D341Med (cell line): ENCODE measurements at places on chromosomes 1 and 21.

DNA sequence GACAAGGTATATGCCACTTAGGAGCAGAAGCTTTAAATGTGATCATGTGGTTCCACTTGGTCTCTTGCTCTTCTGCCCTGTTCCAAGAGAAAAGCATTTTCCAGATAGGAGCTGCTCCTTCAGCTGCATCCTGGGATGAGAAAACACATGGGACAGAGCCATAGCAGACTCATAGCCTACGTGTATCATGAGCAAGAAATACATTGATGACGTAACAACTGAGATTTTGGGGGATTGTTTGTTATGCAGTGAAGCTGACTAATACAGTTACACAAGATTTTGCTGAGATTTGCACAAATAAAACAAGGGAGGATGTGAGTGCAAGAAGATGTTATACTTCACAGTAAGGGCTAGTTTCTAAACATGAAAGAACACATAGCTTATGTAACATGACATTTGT, 36.0 kb upstream of the IRF2BP2 start:
- no peak for DNase-seq

GRCh38 chr1:166140251-166140650, 26.6 kb downstream of the FAM78B start:
- DNase-seq = no peak

GRCh38 chr21:31133243-31133830, 95.1 kb upstream of the KRTAP19-8 start:
- no peak for DNase-seq

- no peak for DNase-seq
Measured at GRCh38 chr1:236724506-236724905, 38.2 kb downstream of the ACTN2 start.

GRCh38 chr1:236393681-236394481, at the start of gene EDARADD:
TSS of gene EDARADD (plus strand) at chr1:236394286. CDS start at chr1:236394445, 159 bp downstream.
- DNase-seq = no peak

DNA sequence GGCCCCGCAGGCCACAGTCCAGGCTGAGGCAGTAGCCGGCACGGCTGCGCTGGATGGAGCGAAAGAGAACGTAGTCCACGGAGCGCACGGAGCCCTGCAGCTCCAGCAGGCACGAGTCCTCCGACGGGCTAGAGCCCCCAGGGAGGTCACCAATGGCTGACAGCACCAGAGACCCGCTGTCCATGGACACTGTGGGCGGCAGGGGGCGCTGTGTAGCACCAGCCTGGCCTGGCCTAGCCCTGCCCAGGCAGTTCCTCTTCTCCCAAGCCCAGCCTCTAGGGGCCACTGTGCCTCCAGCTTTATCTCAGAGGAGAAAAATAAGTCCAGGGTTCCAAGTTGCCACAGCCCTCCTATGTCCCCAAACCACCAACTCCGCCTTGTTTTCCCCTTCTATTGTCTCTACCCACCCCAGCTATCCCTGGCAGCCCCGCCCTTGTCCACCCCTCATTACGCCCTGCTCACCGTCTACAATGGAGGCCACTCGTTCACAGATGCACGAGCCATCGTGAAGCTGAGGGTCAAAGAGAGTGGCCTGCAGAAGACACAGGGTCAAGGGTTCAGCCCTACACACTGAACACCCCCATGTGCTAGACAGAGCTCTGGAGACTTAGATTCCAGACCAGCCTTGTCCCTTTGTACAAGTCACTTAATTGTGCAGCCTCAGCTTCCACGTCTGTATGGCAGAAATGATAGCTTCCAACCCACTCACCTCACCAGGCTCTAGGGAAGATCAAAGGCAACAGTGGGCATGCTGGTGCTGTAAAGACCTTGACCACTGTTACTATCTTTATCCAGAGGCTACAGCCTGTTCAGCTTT, 4.4 kb downstream of the ENTREP3 start:
- DNase-seq = peak; percentile 97

- DNase-seq = no peak
Measured at GRCh38 chr1:238336531-238336930, 445.8 kb upstream of the ZP4 start.

DNA sequence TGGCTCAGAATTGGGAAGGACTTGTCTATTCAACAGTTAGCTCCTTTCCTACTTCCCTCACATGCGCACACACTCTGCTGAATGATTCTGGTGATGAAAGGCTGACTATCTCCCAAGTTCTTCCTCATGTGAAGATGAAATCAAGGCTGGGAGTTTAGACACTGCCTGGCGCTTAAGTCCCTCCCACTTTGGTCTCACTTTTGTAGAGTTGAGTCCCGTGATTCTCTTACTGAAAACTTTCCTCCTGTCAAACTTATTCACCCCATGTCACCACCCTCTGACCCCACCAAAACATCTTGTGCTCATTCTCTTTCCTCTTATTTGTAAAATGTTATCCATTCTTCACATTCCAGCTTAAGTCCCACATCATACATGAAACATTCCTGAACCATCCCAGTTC, 8.4 kb upstream of the MRPS6 start:
- DNase-seq = no peak

DNA sequence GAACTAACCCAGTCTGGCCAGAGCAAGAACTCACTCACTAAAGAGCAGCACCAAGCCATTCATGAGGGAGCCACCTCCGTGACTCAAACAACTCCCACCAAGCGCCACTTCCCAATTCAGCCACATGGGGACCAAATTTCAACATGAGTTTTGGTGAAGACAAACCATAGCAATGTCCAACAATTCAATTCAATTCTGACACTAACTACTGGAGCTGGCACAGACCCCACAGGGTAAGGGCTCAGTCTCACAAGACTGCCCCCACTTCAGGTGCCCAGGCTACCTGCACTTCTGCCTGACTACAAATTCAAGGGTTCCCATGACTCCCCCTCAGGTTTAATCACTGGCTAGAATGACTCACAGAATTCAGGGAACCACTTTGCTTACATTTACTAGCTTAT, 48.8 kb upstream of the RAP1A start:
- no peak for DNase-seq

DNA sequence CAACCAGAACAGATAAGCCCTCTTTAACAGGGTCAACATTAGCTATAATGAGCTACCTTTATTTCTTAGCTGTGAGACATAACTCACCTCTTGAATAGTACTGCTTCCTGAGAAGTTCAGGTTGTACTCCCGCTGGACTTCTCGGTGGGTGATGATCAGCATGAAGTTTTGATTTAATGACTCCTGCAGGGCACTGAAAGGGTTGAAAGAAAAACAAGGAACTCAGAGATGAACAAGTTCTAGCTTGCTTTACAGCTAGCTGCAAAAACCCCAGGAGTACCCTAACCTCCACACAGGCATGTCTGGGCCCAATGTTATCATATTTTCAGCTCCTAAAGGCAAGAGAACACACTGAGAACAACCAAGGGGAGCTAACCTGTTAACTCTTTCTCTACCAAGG, 254.4 kb downstream of the FAF1 start:
- DNase-seq = no peak

GRCh38 chr1:170126696-170127095, 19.1 kb upstream of the NTMT2 start:
- no peak for DNase-seq

GRCh38 chr1:18569811-18570545, 60.7 kb upstream of the PAX7 start:
- DNase-seq = no peak

GRCh38 chr1:224499204-224499603, 64.6 kb upstream of the WDR26 start:
- DNase-seq = no peak

DNA sequence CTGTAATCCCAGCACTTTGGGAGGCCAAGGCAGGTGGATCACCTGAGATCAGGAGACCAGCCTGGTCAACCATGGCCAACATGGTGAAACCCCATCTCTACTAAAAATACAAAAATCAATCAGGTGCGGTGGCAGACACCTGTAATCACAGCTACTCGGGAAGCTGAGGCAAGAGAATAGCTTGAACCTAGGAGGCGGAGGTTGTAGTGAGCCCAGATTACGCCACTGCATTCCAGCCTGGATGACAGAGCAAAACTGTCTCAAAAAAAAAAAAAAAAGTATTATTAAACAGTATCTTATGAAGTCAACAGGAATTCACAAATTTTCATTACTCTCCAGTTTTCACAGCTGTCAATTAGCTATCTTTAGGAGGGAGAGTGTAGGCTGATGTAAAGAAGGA, 3.8 kb downstream of the ACBD6 start:
- DNase-seq = no peak

DNA sequence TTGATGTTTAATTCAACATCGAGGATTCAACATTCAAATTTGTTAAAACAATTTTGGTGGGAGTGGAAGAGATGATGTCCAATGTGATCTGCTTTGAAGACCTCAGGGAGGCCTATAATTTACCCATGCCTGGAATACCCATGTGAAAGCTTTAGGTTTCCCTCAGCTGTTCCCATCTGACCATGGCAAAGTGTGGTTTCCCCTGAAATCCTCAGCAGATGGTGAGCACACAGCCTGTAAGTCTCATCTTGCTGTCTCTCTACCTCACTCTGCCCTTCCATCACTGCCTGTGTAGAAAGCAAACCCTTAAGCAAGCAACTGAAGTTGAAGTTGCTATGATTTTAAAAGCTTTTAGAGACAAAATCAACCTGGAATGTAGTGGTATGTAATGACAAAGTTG, 80.1 kb upstream of the ATF3 start:
- no peak for DNase-seq

- no peak for DNase-seq
Measured at GRCh38 chr1:66925944-66926343, 1.2 kb downstream of the MIER1 start.

DNA sequence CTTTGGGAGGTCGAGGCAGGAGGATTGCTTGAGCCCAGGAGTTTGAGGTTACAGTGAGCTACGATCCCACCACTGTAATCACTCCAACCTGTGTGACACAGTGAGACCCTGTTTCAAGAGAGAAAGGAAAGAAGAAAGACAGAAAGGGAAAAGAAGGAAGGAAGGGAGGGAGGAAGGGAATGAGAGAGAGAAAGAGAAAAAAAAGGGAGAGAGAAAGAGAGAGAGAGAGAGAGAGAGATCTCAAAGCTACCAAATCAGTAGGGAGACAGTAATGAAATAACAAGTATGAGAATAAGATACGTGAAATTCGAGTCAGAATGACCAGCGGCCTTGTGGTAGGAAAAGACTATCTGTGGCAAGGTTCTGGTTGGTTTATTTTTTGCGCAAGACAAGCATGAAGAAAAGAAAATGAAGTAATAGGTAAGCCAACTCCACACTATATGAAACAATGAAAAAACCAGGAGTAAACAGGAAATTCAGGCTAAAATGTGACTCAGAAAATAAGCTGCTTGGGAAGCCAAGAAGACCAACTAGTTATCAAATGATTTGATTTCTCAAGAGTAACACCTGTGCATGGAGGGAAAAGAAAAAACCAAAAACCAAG, 8.9 kb downstream of the MTF1 start:
- DNase-seq = no peak

DNA sequence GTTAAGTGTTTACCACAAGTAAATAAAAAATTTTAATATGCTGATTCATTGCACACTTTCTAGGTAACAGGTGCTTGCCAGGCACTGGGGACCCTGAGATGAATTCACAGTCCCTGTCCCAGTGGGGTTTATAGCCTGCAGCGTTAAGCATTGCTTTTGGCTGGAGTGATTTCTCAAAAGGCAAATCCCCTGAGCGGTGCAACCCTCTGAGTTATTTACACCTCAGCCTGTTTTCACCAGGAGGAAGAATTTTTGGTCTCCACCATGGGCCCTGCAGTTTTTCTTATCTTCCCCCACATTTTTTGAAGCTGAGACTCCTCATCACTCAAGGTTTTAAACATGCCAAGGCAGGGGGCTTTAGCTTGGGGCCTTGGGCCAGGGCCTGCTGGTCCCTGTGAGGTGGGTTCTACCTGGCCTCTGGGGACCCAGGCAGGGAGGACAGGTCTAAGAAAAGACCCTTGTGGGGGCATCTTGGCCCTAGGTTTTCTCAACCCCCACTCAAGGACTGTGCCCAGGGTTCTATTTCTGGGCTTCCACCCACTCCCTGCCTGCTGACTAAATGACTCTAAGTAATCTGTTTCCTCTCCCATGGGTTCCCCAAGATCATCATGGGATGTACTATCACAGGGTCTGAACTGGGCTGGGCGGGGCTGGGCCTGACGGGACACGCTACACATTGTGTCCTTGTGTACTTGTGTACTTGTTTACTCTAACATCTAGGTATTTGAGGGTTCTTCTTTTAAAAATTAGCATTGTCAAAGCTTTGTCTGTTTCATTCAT, 10.2 kb upstream of the CHIT1 start:
- DNase-seq = peak; percentile 25

DNA sequence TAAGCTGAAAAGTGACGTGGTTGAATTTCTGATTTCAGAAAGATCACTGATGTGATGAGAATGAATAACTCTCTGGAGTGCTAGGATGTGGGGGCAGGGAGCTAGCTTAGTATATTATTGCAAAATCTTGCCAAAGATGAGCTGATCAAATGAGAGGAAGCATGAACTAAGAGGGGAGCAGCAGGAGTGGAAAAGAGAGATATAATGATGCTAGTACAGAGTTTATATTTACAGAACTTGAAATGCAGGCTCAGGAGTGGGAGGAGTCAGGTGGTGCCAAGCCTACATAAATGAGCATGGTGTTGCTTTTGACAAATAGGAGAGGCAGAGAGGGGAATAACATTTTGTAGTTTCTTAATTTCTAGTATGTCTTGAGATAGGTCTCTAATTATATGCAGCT, 38.1 kb upstream of the NBL1 start:
- DNase-seq = no peak

GRCh38 chr1:225877580-225877979, 4.6 kb downstream of the TMEM63A start:
- peak; percentile 59 for DNase-seq

- DNase-seq = no peak
Measured at GRCh38 chr1:152565115-152565514, 1.5 kb downstream of the LCE3E start.

- DNase-seq = no peak
Measured at GRCh38 chr1:193275773-193276172, 89.4 kb upstream of the B3GALT2 start.

DNA sequence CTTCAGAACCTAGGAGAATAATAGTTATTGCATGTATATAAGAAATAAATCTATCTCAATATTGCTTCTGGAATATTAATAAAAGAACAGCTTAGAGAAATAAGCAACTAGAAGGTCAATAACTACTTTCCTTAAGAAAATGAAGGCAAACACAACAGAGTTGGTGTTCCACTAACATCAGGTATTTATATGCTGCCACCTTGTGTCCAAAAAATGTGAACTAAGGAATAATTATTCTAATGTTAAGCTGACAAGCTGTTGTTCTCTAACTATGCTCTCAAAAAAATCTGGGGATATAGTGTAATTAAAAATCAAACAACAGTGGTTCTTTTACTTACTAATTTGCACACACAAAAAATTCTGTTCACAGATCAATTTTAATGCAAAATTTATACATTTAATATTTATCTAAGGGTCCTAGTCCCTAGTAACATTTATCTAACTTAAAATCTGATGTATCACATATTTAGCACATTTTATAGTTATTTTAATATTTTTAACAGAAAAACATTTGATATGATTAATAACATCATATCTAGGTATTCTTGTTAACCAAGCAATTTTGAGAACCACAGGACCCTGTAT, 39.6 kb downstream of the UCHL5 start:
- peak; percentile 32 for DNase-seq

GRCh38 chr1:222652676-222653075, 34.8 kb downstream of the MIA3 start:
- no peak for DNase-seq
